Esophagus squamous epithelium (tissue), 5 donors: ENCODE measurements at places on chromosomes 16 and 17.

DNA sequence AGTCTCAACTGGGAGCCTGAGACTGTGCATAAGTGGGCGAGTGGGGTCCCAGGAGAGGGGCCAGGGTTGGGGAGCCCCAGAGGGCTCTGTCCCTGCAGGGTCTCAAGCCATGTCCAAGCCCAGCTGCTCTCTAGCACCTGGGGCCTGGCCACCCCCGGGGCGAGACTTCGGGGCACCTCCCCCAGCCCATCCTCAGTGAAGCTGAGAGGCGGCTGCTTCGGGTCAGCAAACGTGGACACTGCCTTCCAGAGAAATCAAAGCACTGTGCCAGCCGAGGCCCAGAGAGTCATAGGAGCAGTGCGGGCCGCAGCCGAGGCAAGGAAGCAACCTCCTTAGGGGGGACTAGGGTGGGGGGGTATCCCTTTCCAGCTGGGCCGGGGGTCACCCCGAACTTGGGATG lies 77.5 kb downstream of the ENGASE start:
- DNase-seq = no peak

- DNase-seq = no peak
Observed at GRCh38 chr16:68223072-68223471, 12.9 kb downstream of the ESRP2 start.

- no peak for DNase-seq
Observed at GRCh38 chr16:53071748-53072301, 17.0 kb downstream of the CHD9 start.

DNA sequence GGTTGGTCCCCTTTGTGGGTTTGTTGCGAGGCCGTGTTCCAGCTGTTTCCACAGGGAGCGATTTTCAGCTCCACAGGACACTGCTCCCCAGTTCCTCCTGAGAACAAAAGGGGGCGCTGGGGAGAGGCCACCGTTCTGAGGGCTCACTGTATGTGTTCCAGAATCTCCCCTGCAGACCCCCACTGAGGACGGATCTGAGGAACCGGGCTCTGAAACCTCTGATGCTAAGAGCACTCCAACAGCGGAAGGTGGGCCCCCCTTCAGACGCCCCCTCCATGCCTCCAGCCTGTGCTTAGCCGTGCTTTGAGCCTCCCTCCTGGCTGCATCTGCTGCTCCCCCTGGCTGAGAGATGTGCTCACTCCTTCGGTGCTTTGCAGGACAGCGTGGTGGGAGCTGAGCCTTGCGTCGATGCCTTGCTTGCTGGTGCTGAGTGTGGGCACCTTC lies 27.3 kb upstream of the STH start:
- DNase-seq = no peak

DNA sequence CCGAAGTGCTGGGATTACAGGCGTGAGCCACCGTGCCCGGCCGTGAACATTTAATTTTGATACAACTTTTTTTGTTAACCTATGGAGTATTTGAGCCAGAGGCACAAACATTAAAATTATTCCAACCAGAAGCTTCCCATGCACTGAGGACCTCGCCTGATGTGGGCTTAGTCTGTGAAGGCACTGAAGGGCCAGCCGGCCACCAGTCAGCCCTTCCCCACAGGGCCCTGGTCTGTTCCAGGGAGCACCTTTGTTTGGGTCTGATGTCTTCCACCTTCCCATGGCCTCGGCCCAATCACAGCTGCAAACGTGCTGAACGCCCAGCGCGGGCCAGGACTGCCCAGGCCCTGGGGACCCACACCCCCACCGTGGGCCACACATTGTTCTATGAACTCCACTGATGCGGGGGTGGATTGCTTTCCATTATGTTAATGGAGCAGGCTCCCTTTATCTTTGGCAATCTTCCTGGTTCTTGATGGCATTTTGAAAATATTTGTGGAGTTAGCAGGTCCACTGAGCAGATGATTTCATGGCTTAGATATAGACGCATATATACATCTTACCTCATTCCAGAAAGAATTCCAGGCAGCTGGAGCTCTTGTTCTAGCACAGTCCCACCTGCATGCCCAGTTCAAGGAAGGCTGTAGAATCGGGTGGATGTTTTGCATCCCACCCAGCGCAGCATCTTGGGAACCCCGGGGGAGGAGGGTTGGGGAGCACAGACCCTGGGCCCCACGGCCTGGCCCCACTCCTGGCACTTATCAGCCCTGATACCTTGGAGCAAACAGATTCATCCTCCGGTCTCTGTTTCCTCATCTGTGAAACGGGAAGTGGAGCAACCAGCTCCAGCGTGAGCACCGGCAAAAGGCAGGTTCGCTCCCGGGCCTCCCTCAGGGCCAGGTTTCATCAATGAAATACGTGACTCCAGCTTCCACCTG lies 14.5 kb downstream of the SPIRE2 start:
- no peak for DNase-seq

DNA sequence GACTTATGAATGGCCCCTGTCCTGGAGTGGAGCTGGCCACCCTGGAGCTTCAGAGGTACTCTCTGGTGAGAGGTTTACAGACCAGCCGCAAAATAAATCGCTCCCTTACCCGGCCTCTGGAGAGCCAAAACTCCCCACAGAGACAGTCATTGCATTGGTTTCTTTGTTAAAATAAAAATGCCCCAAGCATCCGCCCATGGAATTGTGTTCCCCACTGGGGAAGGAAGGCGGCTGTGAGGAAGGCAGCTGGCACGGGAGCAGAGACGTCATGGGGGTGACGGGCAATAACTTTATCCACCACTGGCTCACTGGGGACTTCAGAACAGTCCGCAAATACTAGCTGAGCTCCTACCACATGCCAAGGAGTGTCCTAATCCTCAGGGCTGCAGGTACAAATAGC lies 266.2 kb upstream of the FOXF1 start:
- DNase-seq = no peak

GRCh38 chr16:361341-361871 lies 8.9 kb upstream of the AXIN1 start:
- DNase-seq = no peak

- no peak for DNase-seq
Observed at GRCh38 chr17:6775871-6776405, at the start of gene FBXO39. FBXO39 (plus strand) TSS chr17:6776215; CDS start chr17:6779869, 3,654 bp downstream.

DNA sequence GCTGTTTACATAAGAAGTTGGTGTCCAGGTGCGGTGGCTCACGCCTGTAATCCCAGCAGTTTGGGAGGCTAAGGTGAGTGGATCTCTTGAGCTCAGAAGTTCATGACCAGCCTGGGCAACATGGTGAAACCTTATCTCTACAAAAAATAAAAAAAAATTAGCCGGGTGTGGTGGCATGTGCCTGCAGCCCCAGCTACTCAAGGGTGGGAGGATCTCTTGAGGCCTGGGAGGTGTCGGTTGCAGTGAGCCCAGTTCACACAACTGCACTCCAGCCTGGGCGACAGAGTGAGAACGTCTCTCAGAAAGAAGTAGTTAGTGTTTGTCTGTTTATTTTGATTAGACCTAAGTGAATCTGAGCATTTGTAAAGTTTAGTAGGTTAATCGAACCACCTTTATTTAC lies 12.8 kb downstream of the DDX19A start:
- no peak for DNase-seq

- no peak for DNase-seq
Observed at GRCh38 chr17:71464751-71465150, 656.1 kb upstream of the SOX9 start.

- no peak for DNase-seq
Observed at GRCh38 chr16:19522397-19522732, 467 bp upstream of the GDE1 start.

DNA sequence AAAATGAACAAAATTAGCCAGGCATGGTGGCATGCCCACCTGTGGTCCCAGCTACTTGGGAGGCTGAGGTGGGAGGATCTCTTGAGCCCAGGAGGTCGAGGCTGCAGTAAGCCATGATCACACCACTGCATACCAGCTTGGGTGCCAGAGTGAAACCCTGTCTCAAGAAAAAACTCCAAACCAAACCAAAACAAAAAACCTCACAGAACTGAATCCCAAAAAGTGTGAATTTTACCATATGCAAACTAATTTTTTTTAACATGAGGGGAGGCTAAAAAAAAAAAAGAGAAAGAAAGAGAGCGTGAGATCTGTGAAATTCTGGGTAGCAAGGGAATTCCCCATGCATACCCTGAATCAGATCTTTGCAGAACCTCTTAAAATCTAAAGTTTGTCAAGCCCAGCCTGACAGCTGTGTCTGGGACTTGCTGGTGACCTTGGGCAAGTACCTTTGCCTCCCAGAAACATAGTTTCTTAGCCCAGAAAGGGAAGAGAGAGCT lies 17.1 kb upstream of the CDH1 start:
- DNase-seq = no peak

DNA sequence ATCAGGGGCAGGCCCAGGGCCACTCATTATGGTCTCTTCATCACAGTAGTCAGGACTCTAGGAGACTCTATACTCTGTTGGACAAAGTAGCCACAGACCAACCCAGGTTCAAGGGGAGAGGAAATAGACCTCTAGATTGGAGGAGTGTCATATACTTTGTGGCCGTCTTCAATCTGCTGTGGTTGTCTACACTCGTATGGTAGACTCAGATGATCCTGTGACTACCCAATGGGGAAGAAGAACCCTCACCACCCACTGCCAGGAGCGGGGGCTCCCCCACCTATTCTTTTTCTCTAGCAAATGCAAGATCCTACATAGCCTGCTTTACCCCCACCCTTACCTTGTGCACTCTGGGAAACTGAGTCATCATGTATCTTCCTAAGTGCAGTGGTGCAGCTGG lies 80.5 kb downstream of the KSR1 start:
- no peak for DNase-seq

DNA sequence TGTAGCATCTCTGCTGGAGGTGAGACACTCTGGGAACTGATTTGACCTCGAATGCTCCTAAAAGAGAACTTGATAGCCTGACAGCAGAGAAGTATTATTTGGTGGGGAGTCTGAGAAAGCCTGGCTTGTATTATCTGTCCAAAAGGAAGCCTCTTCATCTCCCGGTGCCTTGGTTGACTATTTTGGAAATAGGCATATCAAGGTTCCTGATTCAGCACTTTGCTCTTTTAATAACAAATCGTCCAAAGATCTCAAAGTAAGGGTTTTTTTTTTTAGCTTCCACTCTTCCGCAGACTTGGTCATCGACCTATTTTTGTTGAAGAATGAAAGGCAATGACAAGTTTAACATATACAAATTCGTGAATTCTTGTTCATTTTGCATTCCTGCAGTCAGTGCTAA lies 14.8 kb downstream of the TMEM186 start:
- no peak for DNase-seq

DNA sequence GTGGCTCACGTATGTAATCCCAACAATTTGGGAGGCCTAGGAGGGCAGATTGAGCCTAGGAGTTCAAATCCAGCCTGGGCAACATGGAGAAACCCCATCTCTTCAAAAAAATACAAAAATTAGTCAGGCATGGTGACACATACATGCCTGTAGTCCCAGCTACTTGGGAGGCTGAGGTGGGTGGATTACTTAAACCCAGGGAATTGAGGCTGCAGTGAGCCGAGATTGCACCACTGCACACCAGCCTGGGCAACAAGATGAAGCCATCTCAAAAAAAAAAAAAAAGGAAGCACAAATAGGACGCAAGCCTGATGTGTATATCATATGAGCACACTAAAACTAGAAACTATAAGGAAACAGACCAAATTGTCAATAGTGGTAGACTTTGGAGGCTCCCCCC lies 17.1 kb upstream of the FLCN start:
- DNase-seq = no peak

DNA sequence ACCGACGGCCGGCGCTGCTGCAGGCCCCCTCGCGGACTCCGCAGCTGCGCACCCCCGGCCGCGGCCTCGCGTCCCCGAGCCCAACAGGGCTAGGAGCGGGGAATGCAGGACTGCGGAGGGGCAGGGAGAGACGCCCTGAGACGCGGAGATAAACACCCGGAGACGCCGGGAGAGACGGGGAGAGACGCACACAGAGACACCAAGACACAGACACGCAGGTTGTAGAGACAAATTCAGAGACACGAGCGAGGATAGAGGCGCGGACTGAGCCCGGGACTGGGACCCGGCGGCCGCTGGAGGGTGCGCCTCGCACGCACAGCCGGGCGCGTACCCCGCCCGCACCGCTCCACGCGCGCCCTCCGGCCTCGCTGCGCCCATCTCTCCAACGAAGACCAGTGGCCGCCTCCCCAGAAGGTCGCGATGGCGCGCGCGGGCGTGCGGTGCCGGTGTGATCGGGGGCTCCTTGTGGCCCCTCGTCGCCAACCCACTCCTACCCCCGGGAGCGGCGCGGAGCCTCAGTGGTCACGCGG lies 902 bp downstream of the STAC2 start:
- no peak for DNase-seq

GRCh38 chr16:72664056-72664508 lies 383.8 kb downstream of the ZFHX3 start:
- DNase-seq = no peak

DNA sequence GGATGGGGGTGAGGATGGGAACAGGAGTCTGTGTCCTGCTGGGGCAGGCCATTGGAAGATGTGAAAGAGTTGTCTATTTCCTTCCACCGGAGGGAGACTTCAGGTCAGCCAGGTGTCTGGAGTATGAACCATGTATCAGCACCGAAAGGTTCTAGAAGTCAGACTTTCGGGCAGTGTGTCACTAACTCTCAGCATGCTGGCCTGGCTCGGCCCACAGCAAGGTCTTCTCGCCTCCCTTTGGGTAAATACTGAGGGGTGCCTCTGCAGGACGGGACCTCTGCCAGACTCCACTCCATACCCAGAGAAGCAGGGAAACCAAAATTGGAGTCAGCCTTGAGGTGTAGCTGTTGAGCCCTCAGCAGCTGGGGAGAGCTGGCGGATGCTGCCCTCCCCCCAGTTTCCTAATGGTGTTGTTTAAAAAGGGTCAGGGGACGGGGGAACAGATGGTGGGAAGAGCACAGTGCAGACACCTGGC lies 507 bp downstream of the CIITA start:
- no peak for DNase-seq

GRCh38 chr17:32127158-32127897 lies 15.0 kb upstream of the RHOT1 start:
- DNase-seq = peak; percentile 53

GRCh38 chr17:80804466-80804865 lies 187.2 kb upstream of the CHMP6 start:
- DNase-seq = no peak

DNA sequence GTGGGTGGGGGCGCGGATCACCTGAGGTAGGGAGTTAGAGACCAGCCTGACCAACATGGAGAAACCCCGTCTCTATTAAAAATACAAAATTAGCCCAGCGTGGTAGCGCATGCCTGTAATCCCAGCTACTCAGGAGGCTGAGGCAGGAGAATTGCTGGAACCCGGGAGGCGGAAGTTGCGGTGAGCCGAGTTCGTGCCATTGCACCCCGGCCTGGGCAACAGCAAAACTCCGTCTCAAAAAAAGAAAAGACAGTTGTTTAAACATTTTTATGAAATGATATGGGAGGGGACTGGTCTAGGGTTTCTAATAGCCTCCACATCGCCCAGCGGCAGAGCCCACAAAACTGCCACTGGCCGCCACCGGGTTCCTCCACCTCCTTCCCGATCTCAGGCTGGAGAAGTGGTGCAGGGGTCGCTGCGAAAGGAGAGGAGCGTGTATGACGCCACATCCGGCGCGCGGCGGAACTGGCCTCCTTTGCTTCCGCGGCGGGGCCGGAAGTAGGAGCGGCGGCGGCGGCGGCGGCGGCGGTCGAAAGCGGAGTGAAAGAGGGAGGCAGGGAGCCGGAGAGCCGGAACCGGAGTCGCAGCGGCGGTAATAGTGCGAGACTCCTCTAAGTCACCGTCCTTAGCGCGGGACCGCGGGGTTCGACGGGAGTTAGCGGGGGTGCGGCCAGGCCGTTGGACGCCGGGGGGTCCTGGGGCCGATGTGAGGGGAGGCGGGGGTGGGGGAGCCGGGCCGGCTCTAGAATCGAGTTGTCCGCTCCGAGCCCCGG lies at the start of gene PPP4C:
PPP4C (plus strand) TSS at position 492 of the 773 bp plus-strand sequence. CDS start 384 bp downstream, outside the sequence.
- no peak for DNase-seq

- no peak for DNase-seq
Observed at GRCh38 chr17:64146418-64147109, 16.6 kb upstream of the ERN1 start.
